Left colon (tissue), 2 donors: ENCODE measurements at places on chromosomes 12 and 14. TPM values are rescaled to one million over a fixed set of nuclear protein-coding genes. Genes with fewer than 3 reads are reported as not detected.

The SOX5 gene
- 5.1 TPM for total RNA-seq

The MRPS35 gene
- 59.1 TPM for total RNA-seq

The PRH2 gene
- not detected for total RNA-seq

The WSCD2 gene
- 0.87 TPM for total RNA-seq

The ZNF384 gene
- total RNA-seq: 47.8 TPM
